Activated CD4-positive, alpha-beta T cell treated with anti-CD3 and anti-CD28 coated beads, Interleukin-2, Interleukin-6, amounts not matched to agents 100 ng/mL and 50 ng/mL, durations not matched to agents 16 hours and 8 hours (primary cell): ENCODE measurements at places on chromosomes 13 and 19.

GRCh38 chr19:42249149-42249750, 5.7 kb downstream of the ERF start:
- no peak for DNase-seq

DNA sequence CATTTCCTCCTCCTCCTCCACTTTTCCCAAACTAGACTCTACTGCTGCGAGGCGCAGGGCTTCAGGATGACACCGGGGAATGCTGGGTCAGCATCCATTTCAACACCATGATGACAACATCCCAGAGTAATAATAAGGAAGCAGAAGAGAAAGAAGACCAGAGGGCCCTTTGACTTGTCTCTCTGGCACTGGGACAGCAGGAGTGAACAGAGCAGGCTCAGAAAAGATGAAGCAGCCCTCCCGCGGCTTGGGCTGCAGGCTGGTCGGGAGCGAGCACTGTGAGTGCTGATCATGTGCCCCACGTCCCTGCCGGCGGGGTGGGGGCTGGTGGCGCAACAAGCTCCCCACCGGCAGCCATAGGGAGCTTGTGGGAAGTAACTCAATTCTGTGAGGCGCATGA, 30.5 kb downstream of the RANBP3 start:
- DNase-seq, result no peak

- no peak for DNase-seq
Measured at GRCh38 chr19:46173886-46174480, 25.9 kb downstream of the IGFL2 start.

DNA sequence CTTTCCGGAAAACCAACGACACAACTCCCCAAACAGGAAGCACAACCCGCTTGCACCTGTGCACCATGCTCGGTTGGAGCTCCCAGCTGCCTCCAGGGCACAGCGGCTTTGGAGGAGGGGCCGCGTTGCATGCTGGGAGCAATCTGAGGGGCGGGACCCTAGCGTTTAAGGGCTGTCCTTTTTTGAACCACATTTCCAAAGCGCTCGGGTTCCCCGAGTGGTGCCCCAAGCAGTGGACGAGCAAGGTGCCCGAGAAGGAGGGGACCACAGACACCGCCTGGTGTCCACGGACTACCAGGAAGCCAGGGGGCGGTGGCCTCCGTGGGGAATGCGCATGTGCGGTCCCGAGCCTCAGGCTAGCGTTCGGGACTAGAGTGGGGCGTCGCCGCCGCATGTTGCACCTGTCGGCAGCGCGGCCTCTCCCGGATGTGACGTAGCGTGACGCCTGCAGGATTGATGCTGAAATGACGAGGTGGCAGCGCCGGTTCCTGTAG, 11.9 kb upstream of the ZNF57 start:
- DNase-seq, result peak; percentile 13

DNA sequence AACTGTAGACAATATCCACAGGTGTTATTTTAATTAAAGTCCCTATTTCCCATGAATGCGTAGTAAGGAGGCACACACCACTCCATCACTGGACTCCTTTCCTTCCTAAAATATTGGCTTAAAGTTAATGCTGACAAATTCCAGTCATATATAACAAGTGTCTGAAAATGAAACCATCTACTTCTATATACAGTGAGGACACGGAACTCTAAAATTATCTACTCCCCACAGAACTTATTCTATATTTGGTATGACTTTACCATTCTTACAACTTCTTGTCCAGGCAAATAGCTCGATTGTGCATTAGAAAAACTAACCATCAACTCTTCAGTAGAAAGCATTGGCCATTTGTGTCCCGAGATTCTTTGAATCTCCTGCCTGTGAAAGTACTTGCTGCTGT, 1560.2 kb downstream of the EFNB2 start:
- DNase-seq, result no peak

- no peak for DNase-seq
Measured at GRCh38 chr19:51078731-51079130, 4.0 kb downstream of the KLK14 start.

GRCh38 chr13:110266431-110266809, 40.5 kb downstream of the COL4A1 start:
- DNase-seq, result no peak
